ENCODE measurements at places on chromosomes 11 and 22.

DNA sequence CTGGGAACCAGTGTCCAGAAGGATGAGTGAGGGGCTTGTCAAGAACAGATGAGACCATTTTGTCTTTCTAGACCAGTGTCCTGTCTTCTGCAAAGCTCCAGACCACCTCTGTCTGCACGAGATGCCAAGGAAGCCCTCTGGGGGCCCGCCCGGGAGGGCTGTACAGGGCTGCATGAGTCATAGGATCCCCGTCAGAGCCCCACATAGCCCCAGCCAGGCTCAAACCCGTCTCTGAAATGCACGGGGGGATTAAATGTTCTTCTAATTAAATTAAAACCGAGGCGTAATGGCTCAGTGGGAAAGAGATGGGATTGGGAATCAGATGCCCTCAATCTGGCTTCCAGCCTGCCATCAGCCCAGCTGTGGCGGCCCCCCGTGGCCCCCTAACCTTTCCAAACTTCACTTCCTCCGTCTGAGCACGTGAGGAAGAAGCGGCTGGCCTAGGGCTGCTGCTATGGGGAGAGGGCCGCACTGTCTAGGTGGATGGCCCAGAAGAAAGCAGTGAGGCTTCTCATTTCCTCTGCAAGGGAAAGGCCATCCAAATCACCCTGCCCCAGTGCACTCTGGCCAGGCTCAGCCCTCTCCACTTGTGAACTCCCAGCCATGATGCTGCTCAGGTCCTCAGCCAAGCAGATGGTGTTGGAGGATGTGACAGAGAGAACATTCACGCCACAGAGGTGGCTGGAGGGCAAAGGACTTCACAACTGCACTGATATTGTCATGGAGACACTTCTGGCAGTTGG, 32.8 kb downstream of the KCNQ1OT1 start:
- DNase-seq: no peak

DNA sequence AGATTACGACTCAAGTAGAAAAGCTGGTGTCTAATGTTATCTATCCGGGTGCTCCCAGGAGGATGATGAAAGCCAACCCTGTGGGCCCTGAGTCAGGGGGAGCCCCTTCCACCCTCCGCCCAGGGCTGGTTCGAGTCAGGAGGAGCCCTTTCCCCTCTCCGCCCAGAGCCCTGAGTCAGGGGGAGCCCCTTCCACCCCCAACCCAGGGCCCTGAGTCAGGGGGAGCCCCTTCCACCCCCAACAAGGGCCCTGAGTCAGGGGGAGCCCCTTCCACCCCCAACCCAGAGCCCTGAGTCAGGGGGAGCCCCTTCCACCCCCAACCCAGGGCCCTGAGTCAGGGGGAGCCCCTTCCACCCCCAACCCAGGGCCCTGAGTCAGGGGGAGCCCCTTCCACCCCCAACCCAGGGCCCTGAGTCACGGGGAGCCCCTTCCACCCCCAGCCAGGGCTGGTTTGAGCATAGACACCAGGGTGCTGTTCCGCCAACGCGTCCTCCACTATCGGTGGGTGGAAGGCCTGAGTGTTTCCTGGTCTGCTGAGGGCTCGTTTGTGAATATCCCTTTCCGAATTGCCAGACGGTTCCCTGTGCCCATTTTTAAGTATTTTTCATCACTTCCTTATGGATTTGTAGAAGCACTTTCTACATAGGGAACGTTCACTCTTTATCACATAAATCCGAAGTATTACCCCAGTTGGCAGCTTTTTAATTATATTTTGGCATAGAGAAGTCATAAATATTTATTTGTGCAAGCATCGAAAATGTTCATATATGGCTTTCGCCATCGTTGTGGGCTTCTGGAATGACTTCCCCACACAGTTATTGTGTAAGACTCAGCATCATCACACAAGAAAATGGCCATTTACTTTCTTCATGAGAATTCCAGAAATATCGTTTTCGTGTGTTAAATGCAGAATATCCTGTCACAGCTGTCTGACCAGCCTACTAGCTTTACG, 380.6 kb downstream of the BRD1 start:
- DNase-seq: no peak

DNA sequence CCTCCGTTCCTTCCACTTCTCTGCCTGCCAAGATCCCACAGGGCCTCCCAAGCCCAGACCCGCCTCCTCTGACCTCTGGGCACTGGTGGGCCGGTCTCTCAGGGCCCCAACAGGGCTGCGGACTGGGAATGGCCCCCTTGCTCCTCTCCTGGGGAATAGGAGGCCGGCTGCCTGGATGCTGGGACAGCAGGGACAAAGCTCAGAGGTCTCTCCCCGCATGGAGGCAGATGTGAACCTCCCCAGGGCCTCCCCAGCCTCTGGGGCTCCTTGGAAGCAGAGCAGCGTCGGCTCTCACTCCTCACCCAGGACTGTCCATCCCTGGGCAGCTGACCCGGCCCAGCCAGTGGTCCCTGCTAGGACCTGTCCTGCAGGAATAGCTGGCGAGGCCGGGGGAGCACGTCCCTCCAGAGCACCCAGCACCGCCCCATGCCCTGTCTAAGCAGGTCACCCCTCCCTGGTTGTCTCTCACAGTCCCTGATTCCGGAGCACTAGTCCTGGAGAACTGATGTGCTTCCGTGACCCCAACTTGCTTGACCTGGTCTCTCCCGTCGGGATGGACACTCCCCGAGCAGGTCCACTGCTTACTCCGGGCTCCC, 85.8 kb downstream of the RTL6 start:
- no peak for DNase-seq

- no peak for DNase-seq
These were observed 117.3 kb downstream of the CYP2R1 start for GRCh38 chr11:14774721-14775120.

GRCh38 chr11:995752-996420, 40.6 kb downstream of the MUC6 start:
- no peak for DNase-seq

DNA sequence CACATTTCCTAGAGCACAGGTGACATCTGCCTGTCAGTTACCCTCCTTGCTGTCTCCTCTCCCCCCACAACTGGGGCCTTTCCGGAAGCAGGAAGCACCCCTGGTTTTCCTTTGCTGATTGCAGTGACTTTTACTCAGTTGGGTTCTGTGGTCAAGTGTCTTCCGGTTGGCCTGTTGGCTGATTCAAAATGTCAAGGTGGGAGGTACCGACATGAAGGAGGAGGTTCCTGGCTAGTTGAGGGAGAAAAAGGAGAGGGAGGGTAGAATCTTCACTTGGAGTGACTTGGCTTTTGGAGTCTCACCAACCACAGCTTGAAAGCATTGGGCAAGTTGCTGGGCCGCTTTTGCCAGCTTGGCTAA, 9.3 kb upstream of the ADAMTS15 start:
- DNase-seq: no peak

DNA sequence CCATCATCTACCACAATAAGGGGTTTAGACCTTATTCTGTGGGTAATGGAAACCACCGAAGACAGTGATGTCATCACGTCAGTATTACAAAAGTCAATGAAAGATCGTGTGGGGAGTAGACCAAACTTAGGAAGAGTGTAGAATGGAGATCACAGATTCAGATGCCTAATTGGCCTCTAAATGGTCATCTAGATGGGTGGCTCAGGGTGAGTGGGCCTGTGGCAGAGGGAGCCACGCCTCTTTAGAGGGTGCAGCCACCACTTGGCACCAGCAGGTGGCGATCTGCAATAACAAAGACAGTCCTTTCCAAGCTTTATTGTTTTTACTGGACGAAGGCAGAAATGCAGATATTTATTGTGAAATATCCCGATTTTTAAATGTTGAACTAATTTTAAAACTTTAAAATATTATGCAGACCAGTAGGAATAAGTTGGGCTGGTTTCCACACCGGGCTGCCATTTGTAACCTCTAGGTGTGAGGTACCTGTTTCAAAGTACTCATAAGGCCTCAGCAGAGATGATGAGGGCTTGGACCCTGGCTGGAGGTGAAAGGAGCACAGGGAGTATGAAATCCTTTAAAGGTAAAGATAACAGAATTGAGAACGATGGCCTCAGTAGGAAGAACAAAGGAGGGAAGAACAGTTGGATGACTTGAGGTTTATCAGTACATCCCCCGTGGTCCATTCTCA, 222.0 kb downstream of the DBX1 start:
- peak; percentile 66 for DNase-seq
